ENCODE measurements at places on chromosomes 11 and 22. TPM values are rescaled to one million over a fixed set of nuclear protein-coding genes. Genes with fewer than 3 reads are reported as not detected.
A peak's percentile ranks its signal among the peaks of the same experiment; 100 is the strongest.

DNA sequence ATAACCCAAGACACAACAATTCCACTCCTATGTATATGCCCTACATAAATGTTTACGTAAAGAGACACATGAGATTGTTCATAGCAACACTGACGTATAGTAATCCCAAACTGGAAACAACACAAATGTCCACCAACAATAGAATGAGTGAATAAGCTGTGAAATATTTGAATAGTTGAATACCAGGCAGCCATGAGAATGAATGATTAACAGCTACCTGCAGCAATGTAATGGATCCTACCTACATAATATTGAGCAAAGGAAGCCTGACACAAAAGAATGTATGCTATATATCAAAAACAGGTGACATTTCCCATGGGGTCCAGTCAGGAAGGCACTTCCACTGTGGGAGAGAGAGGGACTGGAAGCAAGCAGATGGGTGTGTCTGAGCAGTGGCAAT is 92.8 kb upstream of the LINC01488 start:
- peak; percentile 60 for DNase-seq

- DNase-seq = no peak
These were observed 30.8 kb upstream of the ALDH3B2 start for GRCh38 chr11:67705264-67705663.

GRCh38 chr11:86230179-86230804 is 14.3 kb upstream of the EED start:
- no peak for DNase-seq

- DNase-seq = no peak
These were observed 891.2 kb downstream of the KCNA4 start for GRCh38 chr11:29125606-29126005.

- no peak for DNase-seq
These were observed 37.7 kb downstream of the TPCN2 start for GRCh38 chr11:69086152-69087132.

DNA sequence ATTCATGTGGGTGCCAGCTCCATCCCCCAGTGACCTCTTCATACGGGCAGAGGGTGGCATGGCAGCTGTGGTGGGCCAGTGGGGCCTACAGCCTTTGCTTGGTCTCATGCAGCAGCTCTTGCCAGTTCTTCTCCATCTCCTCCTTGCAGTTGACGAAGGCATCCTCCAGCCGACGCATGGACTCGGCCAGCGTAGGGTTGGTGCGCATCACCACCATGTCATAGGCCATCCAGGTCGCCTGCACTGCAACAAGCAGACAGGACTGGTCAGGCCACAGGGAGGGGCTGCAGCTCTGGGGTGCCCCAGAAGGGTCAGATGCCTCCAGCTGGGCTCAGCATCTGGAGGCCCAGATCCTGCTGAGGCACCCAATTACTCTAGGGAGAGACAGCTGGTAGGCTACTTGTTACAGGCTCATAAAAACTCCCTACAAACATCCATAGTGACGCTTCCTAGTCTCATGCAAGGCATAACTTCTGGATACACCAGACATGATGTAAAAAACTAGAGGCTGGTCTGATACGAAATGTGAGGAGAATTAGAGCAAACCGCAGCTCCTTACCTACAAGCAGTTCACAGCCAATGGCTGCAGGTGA is 5.6 kb downstream of the KLHDC7B start:
- DNase-seq = no peak

GRCh38 chr11:37088573-37088910 is 490.5 kb upstream of the RAG2 start:
- no peak for DNase-seq

GRCh38 chr11:71209656-71210055 is 42.7 kb downstream of the SHANK2 start:
- DNase-seq = no peak

DNA sequence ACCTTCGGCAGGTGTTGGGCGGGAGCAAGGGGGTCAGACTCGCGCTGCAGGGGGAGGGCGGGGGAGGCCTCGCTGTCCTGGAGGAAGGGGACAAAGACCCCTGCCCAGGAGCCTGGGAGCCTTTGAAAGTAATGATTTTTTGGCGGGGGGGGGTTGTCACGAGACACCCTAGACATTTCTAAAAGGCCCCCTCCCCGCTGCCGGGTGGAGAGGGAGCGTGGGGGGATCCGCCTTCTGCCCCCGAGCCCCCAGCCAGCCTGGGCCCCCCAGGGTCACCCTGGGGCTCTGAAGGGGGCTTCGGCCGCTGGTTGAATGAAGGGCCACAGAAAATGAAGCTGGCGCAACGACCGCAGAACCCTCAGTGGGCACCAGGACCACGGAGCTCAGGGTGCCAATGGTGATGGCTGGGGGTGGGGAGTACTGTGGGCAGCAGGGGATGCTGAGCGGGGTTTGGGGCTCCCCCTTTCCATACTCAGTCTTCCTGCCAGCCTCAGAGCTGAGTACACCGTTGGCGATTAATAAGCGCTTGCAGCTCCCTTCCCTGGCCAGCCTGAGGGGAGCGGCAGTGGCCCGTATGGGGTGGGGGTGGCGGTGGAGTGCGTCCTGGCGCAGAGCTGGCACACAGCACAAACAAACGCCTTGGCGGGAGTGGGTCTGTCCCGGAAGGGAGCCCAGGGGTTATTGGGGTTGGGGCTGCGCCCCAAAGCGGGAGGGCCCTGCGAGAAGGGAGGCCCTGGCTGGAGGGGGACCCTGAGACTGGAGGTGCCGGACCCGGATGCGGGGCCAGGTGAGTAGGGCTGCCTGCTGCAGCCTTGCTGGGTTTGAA is 1.2 kb upstream of the DUSP8 start:
- DNase-seq = no peak

- DNase-seq = no peak
These were observed 79.5 kb downstream of the BLID start for GRCh38 chr11:122036493-122036892.

GRCh38 chr11:67372993-67373647 is at the start of gene CLCF1:
Gene CLCF1 (minus strand): TSS chr11:67373598. CDS start chr11:67373539, 59 bp downstream.
- no peak for DNase-seq

DNA sequence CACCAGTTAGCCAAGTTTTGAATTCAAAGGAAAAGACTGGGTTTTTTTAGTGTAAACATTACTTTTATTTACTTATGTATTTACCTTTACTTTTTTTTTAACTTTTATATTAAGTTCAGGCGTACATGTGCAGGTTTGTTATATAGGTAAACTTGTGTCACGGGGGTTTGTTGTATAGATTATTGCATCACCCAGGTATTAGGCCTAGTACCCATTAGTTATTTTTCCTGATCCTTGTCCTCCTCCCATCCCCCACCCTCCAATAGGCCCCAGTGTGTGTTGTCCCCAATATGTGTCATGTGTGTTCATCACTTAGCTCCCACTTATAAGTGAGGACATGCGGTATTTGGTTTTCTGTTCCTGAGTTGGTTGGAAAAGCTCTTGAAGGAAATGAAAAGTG is 20.6 kb downstream of the ZW10 start:
- DNase-seq = no peak

GRCh38 chr11:33633251-33634003 is 67.2 kb downstream of the C11orf91 start:
- DNase-seq = no peak

DNA sequence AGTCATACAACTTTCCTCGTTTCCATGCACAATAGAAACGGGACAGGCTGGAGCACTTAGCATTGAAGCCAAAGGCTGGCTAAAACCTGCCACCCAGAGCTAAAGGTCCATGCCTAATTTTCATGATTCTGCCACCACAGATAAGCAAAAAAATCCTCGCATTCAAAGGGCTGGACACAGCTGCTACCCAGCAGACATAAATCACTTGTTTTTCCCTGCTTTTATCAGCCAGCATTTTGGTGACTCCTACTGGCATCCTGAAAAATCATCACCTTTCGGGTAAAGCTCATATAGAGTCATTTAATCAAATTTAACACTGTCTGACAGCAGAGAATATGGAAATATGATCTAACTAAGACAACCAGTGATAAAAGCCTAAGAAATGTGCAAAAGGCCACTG is 37.9 kb downstream of the ALG9 start:
- no peak for DNase-seq

GRCh38 chr22:42371099-42371498 is 61.1 kb downstream of the NFAM1 start:
- no peak for DNase-seq

- DNase-seq = no peak
These were observed 68.4 kb downstream of the TRAF6 start for GRCh38 chr11:36441610-36442208.

DNA sequence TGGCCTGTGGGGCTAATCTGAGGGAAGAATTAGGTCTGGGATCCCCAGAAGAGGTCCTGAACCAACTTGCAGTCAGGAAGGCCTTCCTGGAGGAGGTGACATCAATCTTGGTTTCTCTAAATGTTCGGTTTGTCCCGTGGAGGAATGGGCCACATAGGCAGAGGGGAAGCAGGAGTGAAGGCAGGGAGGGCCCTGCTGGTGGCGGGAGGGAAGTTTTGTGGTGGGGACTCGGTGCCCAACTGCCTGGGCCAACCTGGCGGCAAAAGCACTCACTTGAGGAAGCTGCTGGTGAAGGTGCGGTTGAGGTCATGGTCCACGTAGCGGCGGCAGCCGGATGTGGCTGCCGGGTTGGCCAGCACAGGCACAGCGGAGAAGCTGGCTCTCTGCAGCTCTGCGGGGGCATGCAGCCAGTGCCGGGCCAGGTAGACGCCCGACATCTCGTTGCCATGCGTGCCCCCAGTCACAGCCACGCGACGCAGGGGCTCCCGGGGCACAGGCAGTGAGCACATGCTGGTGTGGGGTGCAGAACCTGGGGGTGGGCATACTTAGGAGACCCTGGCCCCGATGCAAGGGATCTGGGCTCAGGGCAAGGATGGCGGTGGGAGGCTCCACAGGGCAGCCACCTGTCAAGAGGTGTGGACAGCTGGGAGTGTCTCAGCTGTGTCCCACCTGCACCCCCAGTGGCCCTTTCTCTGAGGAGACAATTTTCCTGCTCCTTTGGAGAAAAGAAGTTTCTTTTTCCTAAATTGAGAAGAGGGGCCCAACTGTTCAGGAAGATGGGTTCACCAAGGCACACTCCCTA is 3.8 kb downstream of the ACY3 start:
- DNase-seq = no peak

- DNase-seq = no peak
These were observed 195.0 kb upstream of the KIRREL3 start for GRCh38 chr11:127195501-127196120.

- DNase-seq = no peak
These were observed 106.4 kb downstream of the SYN3 start for GRCh38 chr22:32951807-32952153.

DNA sequence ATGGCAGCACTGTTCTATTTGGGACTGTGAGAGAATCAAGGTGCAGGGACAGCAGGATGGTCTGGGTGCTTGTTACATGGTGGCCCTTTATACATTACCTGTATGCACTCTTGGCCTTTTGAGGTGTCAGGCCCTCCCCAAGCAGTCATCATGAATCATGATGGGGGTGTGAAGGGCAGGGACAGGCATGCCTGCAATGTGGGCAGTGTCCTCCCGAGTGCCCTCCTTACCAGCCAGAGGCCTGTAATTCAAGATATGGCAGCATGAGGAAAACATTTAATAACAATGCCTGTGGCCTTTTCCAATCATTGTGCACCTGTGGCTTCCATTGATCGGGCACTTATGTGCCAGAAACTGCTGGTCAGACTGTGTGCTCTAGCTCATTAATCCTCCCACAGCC is 25.5 kb upstream of the CYP2D6 start:
- no peak for DNase-seq

DNA sequence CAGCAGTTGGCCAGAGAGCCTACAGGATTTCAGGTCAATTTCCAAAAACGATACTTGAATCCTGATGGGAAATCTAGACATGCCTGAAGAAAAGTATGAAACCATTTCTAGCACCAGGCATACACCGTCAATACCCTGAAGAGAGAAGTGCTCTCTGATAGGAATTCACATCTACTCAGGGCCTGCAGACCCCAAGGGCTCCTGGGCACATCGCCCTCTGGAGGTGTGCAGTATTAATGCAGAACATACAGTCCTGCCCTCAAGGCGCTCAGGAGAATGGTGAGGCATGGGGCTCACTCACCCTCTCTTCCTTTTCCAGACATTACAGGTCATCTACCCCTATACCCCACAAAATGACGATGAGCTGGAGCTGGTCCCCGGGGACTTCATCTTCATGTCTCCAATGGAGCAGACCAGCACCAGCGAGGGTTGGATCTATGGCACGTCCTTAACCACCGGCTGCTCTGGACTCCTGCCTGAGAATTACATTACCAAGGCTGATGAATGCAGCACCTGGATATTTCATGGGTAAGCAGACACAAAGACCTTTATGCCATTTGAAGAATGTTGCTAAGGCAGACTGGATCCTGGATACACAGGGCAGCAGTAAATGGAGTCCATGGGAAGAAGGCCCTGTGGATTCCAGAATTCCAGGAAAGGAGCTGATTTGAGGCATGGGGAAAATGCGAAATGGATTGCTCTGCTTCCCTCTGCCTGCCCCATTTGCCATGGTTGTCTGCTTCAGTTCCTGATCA is 49.3 kb upstream of the CRTAM start:
- DNase-seq = no peak

- no peak for DNase-seq
These were observed 180.2 kb downstream of the NAV2 start for GRCh38 chr11:19892876-19893275.

GRCh38 chr11:108561535-108561991 is 32.0 kb downstream of the EXPH5 start:
- no peak for DNase-seq

GRCh38 chr11:3747704-3748103 is 49.6 kb downstream of the NUP98 start:
- DNase-seq = peak; percentile 23

SLN gene
- total RNA-seq = not detected

TCP11L1 gene
- 9.8 TPM for total RNA-seq

PSMC3 gene
- total RNA-seq = 169 TPM

TIMP3 gene
- 6.1 TPM for total RNA-seq

LINC01488 gene
- total RNA-seq = not detected

TSSK2 gene
- not detected for total RNA-seq

SIK2 gene
- 7.1 TPM for total RNA-seq

MISFA gene
- 0.36 TPM for total RNA-seq

HEPN1 gene
- not detected for total RNA-seq
